ENCODE measurements at places on chromosomes 5 and 9.

DNA sequence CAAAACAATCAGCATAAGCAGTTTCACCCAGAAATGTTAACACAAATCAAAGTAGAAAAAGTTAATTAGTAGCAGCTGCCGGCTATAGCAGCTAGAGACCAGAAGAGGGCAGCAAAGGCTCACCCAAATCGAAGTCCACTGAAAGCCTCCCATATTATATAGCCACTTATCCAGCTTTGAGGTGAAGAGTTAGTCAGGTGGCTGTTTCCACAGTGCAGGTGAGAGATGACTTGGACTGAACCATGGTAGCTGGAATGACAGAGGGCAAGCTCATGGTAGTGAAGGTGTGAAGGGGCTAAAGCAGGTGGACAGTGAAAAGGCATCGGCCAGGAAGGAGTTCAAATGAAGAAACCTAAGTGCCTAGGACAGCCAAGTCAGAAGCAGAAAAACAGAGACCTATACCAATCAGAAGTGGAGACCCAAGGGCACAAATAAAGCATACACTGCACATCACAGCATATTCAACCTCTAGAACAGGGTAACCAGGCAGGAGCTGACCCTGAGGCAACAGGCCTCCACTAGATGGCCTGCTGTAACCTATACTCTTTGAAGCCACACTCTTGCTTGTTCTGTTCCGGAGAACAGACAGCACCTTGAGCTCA, 7.2 kb upstream of the RNF38 start:
- DNase-seq, result peak; percentile 57

DNA sequence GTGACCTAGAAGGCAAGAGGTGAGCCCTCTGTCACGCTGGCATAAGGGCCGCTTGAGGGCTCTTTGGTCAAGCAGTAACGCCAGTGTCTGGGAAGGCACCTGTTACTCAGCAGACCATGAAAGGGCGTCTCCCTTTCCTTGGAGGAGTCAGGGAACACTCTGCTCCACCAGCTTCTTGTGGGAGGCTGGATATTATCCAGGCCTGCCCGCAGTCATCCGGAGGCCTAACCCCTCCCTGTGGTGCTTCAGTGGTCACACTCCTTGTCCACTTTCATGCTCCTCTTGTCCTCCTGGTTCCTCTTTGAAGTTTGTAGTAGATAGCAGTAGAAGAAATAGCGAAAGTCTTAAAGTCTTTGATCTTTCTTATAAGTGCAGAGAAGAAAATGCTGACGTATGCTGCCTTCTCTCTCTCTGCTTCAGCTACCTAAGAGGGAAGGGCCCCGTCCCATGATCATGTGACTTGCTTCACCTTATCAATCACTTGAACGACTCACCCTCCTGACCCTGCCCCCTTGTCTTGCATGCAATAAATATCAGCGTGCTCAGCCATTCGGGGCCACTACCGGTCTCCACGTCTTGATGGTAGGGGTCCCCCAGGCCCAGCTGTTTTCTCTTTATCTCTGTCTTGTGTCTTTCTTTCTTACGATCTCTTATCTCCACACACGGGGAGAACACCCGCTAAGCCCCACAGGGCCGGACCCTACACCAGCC, 16.7 kb upstream of the SCGB3A1 start:
- no peak for DNase-seq

DNA sequence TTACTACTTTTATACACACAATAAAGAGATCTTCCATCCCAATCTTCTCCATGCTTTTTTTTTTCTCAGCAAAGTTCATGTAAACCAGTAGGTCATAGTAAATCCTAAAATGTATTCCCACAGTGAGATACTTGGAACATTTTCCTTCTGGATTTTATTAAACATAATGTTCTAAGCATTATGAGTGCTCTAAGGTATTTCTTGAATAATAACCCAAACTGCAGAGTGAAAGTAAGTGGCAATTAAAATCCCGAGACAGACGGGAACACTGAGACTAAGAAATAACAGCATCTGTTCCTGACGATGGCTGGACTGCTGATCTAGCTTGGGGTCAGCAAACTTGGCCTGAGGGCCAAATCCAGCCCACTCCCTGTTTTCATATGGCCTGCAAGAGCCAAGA, 359.8 kb downstream of the ARL15 start:
- DNase-seq, result no peak

- DNase-seq, result no peak
These were observed 6.5 kb upstream of the PLIN2 start for GRCh38 chr9:19133549-19134345.

DNA sequence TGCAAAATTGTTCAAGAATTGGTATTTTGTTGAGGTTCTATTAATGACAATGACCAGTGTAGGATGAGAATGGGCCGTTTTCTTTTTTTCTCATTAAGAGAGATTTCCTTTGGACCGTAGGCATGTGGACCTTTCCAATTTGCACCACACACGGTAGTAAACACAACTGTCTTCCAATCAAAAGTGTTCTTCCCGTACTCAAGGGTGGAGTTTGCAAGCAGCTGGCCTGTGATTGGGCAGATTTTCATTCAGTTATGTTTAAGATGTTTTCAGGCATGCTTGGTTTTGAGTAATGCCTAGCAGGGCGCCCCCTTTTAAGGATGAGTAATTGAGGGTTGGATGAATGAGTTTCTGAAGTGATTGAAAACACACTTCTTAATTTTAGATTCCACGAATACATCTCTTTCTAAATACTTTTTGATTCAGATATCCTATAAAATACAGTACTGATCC, 2.5 kb downstream of the KDM3B start:
- DNase-seq, result no peak

GRCh38 chr5:100546001-100546400, 10.8 kb downstream of the FAM174A start:
- DNase-seq, result no peak

DNA sequence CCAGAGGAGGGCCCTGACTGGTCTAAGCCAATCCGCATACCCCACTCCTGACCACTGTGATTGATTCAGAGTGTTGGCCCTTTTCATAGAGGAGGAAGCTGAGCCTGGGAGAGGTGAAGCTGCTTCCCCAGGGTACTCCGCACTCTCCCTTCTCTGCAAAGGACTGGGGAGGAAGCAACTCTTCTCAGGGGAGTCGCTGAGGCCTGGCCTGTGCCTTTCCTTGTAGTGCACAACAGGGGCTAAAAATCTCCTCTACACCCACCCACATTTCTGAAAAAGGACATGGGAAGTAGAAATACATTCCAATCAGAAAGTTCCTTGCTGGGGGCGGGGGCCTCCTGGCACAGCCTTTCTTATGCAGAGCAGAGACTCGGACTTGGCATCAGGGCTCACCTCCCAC, 22.2 kb downstream of the AK8 start:
- no peak for DNase-seq

DNA sequence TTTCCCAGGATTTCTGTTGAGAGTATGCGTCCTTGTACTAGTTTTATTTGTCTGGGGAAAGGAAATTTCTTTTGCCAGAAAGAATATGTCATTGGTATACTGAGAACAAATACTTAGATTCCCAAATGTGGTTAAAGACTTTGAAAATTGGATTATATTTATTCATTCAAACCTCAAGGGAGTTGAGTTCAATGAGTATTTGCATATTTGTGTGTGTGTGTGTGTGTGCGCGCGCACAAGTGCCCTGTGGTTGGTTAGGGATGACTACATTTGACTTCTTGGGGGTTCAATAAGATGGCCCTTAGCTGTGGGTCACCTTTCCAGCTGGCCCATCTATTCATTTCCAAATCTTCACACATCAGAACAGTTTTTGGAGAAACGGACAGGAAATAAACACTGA, 4.9 kb downstream of the RXFP3 start:
- DNase-seq, result no peak

DNA sequence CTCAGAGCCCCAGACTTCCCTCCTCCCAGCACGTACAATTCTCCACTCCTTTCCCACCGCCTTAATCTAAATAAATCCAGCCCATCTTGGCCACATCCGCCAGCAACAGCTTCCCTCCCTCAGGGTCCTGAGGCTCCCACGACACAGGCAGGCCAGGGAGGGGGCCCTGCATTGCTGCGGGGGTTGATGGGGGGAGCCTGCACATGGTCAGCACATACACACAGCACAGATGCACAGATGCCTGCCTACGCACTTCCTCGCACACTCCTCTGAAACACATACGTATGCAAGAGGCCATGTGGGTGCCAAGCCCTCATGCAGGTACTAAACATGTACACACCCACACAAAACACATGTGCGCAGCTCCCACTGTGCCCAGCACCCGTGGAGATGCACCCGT, 14.8 kb downstream of the PDGFRB start:
- no peak for DNase-seq

- DNase-seq, result no peak
These were observed 399.6 kb downstream of the MED10 start for GRCh38 chr5:5978501-5979376.

DNA sequence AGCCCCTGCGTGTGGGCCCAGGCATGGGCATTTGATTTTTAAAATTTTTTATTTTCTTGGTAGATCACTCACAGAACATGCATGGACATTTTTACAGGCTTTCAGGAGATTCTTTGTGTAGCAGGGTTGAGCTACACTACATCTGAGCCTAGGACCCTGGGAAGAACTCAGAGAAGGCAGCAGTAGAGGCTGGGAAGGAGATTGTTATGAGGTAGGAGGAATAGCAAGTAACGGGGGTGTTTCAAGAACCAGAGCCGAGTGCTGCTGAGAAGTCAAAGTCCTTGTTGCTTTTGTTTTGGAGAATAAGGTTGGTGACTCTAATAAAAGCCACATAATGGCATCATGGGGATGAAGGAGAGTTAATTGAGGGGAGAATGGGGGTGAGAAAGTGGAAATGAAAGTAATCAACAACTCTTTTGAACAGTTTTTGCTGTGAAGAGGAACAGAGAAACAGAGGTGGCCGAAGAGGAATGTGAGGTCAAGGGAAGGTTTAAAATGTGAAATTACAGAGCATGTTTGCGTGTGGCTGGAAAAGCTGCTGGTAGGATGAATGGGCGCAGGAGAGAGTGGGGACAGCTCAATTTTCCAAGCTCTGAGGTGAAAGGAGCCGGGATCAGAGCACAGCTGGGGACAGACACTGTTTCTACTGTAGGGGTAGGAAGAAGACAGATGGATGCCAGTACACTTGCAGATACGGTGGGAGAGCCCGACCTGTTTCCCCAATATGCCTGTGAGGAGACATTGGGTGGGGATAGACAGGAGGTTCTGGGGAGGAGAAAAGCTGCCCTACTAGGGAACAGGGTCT, 4.7 kb upstream of the PDLIM7 start:
- DNase-seq, result no peak

GRCh38 chr9:129006328-129007034, 21.6 kb downstream of the SH3GLB2 start:
- peak; percentile 60 for DNase-seq

- no peak for DNase-seq
These were observed 219.0 kb upstream of the PIK3R1 start for GRCh38 chr5:67996596-67996995.

- no peak for DNase-seq
These were observed 32.3 kb downstream of the CNTRL start for GRCh38 chr9:121107029-121107428.

DNA sequence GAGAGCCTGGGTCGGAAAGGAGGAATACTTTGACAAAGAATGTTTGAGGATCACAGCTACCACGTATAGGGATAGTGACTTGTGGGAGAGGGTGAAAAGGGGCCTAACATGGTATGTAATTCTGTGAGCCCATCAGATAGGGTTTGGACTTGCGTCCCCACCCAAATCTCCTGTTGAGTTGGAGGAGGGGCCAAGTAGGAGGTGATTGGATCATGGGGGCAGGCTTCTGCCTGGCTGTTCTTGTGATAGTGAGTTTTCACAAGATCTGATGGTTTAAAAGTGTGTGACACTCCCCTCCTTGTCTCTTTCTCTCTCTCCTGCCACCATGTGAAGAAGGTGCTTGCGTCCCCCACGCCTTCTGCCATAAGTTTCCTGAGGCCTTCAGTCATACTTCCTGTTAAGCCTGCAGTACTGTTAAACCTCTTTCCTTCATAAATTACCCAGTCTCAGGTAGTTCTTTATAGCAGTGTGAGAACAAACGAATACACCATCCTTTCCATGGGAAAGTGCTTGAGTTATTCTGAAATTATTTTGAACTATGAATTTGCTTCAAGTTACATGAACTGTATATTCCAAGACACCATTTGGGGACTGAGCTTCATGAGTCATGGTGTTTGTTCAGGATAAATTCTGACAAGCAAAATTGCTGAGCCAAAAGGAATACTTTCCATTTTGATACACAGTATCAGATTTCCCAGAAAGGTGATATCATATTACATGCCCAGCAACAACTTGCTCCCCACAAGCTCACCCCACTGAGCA, 68.8 kb upstream of the SSBP2 start:
- DNase-seq, result no peak

DNA sequence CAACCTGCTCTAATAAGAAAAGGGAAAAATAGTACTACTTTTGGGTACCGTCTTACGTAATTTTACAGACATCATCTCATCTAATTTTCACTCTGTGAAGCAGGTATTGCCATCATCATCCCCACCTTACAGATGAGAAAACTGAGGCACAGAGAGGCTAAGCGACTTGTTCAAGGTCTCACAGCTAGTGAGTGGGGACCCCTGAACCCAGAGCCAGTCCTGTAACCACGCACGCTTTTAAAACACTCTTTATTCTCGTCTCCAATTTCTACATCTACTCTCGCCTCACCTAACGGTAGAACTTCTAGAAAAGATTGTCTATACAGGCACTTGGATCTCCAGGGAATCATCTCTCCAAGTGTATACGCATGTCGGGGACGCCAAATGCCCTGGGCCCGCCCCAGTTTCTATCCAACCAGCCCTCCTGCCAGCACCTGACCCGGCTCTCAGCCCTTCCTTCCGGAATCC, 1.5 kb upstream of the TRAF1 start:
- no peak for DNase-seq

- no peak for DNase-seq
These were observed 9.3 kb upstream of the SLC36A3 start for GRCh38 chr5:151312756-151313324.

- no peak for DNase-seq
These were observed 232.2 kb downstream of the SYK start for GRCh38 chr9:91033797-91034196.

DNA sequence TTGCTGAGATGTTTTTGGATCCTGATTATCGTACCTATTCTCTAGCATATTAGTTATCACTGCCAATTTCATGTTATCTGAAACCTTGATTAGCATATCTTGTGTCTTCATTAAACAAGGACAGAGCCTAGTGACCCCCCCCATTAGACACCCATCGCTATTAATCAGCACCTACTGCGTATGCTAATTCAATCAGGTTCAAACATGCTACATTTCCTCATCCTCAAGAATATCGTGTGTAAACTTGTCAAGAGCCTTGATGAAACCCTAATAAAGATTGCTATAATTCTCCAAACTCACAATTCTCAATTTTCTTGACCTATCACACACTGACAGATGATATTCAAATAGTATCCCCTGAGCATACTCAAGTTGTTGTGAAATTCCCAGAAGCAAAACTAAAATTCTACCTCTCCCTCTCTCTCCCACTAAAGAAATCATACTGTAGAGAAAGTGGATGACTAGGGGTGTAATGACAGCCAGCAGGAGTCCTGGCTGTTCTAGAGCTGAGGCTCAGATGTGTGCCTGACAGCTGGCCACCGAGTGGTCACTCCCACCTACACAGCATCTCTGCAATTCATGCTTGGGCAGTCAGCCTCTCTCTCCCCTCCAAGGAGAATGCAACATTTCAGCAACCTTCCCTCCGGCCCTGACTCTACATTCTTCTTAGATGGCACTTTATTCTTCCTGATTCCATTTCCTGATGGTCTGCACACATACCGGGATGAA, 9.2 kb upstream of the ZNF354A start:
- no peak for DNase-seq

All from mesothelial cell of epicardium (in vitro differentiated cells).